ENCODE measurements at places on chromosomes 11 and 22.

GRCh38 chr11:20061776-20062175, 98.5 kb downstream of the DBX1 start:
- no peak for DNase-seq

DNA sequence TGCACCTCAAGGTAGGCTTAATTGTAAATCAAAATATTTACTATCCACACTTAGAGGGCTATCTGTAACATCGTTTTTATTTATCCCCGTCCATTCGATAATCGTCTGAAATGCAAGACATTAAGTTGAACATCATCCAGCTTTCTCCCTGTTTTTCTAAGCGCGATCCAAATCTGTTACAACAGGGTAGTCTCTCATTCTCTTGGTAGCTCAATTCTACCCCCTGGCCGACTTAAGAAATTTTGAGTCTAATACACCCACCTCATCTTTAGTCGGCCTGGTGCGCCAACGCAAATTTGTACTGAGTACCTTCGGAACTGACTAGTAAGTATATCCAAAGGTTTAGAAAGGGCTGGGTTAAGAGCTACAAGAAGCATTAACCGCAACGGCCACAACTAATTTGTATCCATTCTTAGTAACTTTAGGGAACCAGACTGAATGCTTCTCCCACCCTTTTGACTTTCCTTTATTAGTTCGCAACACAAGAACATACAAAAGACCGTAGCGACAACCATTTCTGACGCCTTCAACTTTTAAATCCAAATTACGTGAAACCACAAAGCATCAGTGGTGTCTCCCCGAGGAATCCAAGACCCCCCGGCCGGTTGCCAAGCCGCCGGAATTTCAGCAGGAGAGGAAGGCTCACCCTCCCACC, 1.0 kb upstream of the ZNF143 start:
- DNase-seq = peak; percentile 6

- DNase-seq = no peak
Observed at GRCh38 chr11:78231962-78232501, 43.3 kb downstream of the USP35 start.

- no peak for DNase-seq
Observed at GRCh38 chr11:134291196-134291595, 15.0 kb downstream of the GLB1L3 start.

- no peak for DNase-seq
Observed at GRCh38 chr22:24843048-24843447, 37.0 kb downstream of the SGSM1 start.

DNA sequence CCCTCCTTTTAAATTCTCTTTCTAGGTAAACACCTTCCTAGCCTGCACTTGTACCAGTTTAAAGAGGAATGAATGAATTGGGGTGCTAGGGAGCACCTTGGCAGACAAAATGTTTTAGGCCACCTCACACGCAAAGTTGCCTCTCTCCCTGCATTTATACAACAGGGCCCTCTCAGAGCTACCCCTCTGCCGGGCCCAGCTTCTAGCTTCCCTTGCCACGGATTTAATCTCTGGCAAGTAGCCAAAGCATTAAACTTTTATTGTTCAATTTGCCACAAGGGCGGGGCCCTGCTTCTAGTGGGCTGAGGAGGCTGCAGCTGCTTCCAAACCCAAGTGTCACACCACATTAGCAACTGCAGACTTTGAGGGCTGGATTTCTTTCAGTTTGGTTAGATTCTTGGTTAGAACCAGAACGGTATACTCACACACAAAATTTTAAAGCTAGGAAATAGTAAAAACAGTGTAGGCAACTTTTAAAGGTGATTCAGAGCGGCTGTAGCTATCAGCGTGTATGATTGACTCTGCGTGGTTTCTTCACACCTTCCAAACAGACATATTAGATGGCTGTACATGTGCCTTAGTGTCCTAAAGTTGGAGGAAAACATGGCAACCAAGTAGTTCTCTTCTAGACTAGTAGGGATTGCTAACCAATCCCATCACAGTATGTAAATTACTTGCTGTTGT, 6.5 kb downstream of the KREMEN1 start:
- no peak for DNase-seq

GRCh38 chr22:31079095-31079642, 1.9 kb upstream of the SMTN start:
- DNase-seq = no peak

GRCh38 chr11:134406264-134407185, 5.5 kb downstream of the B3GAT1 start:
- no peak for DNase-seq

GRCh38 chr11:104073950-104074705, 37.7 kb downstream of the DDI1 start:
- no peak for DNase-seq

DNA sequence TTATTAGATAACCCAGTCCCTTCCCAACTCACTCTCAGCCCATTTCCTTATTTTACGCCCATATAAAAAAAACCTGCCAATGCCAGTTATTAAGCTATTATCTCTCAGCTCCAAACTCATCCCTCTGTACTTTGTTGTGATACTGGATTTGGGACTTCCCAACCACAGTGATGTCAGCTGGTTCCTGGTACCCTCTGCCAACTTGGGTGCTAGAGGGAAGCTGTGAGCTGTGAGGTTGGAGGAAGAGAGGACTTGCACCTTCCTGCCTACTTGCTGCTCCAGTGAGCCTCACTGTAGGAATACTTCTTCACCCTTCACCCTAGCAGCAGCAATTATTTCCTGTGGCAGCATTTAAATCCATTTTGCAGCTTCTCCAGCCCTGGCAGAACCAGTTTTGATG, 19.2 kb upstream of the CSF2RB start:
- DNase-seq = no peak

DNA sequence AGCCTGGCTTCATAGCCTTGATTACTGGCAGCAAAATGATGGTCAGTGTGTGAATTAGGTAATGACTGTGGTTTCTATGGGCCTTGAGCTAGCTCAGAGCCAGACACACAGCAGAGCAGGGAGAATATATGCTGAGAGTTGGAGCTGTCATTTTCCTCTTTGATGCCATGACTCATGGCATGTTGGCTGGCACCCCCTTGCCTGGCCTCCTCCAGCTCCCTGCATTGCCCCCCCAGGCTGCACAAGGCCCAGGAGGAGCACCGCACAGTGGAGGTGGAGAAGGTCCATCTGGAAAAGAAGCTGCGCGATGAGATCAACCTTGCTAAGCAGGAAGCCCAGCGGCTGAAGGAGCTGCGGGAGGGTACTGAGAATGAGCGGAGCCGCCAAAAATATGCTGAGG, 20.3 kb upstream of the RRM1 start:
- DNase-seq = no peak

All from stimulated activated CD4-positive, alpha-beta T cell treated with anti-CD3 and anti-CD28 coated beads, Interleukin-1b, Interleukin-23, amount 100 ng/mL, for 24 hours (primary cell).